NCI-H1436 treated with DMSO at 0.1 percent for 48 hours (cell line): ENCODE measurements at places on chromosomes 3 and 15.

- no peak for DNase-seq
These were observed 29.1 kb upstream of the LYSMD4 start for GRCh38 chr15:99762288-99762687.

DNA sequence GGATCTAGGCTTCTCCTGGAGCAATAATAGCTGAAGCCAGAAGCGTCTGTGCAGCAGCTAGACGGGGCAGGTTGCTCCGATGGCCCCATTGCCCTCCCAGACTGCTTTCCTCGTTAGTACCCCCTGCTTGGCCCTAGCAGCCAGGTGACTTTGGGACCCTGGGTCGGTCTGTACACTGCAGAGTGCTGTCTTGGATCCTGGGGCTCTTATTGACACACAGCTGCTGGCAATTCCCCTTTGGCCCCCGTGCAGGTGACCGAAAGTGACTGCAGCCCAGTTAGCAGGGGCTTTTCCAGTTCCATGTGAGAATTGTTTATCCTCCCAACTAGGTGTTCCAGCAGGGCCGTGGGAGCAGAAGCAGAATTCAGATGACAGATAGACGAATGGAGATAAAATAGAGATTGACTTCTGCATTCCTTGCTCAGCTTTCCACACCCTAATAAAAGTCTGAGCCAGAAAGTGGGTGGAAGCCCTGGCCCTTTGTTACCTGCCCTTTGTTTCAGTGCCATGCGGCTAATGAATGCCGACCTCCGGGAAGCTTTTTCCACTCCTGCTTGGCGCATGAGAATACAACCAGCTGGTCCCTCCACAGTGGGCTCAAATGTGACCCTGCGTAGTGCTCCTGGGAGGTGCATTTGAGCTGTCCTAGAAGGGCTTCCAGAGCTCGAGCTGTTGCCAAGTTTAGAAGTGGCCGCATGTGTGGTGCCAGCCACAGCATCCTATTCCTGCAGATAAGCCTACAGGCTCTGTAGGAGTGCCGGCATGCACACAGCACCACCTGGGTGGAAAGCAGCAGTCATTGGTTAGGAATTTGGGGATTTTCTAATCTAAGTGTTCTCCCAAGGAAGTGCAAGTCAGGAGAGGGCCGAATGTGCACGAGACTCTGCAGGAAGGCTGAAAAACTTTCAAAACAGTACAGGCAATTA, 94.4 kb downstream of the SLCO3A1 start:
- DNase-seq = no peak

GRCh38 chr3:43584043-43584826, 37.6 kb downstream of the ANO10 start:
- no peak for DNase-seq

GRCh38 chr15:66291816-66292570, 1.4 kb upstream of the DIS3L start:
- DNase-seq = no peak

GRCh38 chr3:102866845-102867244, 432.0 kb downstream of the ZPLD1 start:
- no peak for DNase-seq

DNA sequence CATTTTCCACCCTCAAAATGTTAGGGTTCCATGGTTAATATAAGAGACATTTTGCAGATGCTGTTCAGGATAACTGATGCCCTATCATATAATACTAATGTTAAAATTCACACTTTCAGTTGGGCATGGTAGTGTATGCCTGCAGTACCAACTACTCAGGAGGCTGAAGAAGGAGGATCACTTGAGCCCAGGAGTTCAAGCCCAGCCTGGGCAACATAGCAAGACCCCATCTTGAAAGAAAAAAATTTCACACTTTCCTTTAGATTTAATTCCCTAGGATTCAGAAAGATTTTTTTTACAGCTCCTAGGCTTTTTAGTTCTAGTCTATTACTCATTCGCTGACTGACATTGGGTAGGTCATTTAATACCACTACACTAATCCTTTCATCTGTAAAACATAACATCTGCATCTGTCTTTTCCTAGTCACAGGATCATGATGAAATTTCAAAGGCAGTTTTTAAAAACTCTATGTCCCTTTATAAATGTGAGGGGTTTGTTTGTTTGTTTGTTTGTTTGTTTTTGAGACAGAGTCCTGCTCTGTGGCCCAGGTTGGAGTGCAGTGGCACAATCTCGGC, 103.7 kb downstream of the MYO5A start:
- no peak for DNase-seq
